ENCODE measurements at places on chromosomes 16 and 17. TPM values are rescaled to one million over a fixed set of nuclear protein-coding genes. Genes with fewer than 3 reads are reported as not detected.

Gene OMG
- not detected for total RNA-seq

Gene KRTAP2-3
- not detected for total RNA-seq

Gene CHD9NB
- total RNA-seq, result 0.12 TPM

Gene C1QL1
- not detected for total RNA-seq

Gene CCL22
- total RNA-seq, result 12.4 TPM

Gene WSCD1
- 0.27 TPM for total RNA-seq

Gene NPIPA3
- not detected for total RNA-seq

Gene SLC38A7
- total RNA-seq, result 11.8 TPM

Gene NXN
- total RNA-seq, result 0.49 TPM

Gene KRT24
- total RNA-seq, result not detected

Gene KRT27
- total RNA-seq, result not detected

Gene CCL4L2
- total RNA-seq, result 4.4 TPM

Gene KRTAP2-1
- not detected for total RNA-seq

Gene TNFSF12
- total RNA-seq, result 15.1 TPM

Gene GPR139
- not detected for total RNA-seq

Gene MMD
- total RNA-seq, result 26.8 TPM

Gene KLHL10
- total RNA-seq, result 0.19 TPM

Gene RAB37
- 1.8 TPM for total RNA-seq

Gene TNS4
- 7.6 TPM for total RNA-seq

Gene ABI3
- total RNA-seq, result 55.5 TPM

Gene VTN
- 0.22 TPM for total RNA-seq

Gene CCL17
- total RNA-seq, result not detected

Gene RCVRN
- total RNA-seq, result not detected

Gene CMTM1
- 2.8 TPM for total RNA-seq

Gene APOH
- not detected for total RNA-seq

Gene ADAD2
- 0.66 TPM for total RNA-seq

Gene SLFN11
- 37.9 TPM for total RNA-seq

Gene SLC35G6
- not detected for total RNA-seq

Gene HID1
- 1.9 TPM for total RNA-seq

Gene SPATA32
- 0.62 TPM for total RNA-seq

Gene TPPP3
- not detected for total RNA-seq

Gene BPTF
- total RNA-seq, result 69.7 TPM

Gene IGF2BP1
- total RNA-seq, result 1.3 TPM

Gene P3H4
- total RNA-seq, result 1.8 TPM

Gene G6PC1
- not detected for total RNA-seq

Gene UMOD
- not detected for total RNA-seq

Gene FMNL1
- total RNA-seq, result 219 TPM

Gene TPSD1
- not detected for total RNA-seq

Gene SLC16A5
- total RNA-seq, result 2.1 TPM

Gene SP6
- total RNA-seq, result not detected

Gene PABPN1L
- not detected for total RNA-seq

Gene ACAP1
- 235 TPM for total RNA-seq

Gene RPRML
- total RNA-seq, result not detected

Gene RNF227
- 4.1 TPM for total RNA-seq

All from activated naive CD8-positive, alpha-beta T cell treated with anti-CD3 and anti-CD28 coated beads for 36 hours (primary cell).